Stimulated activated CD4-positive, alpha-beta T cell treated with anti-CD3 and anti-CD28 coated beads, TNF-alpha, amount 100 ng/mL, for 4 hours (primary cell): ENCODE measurements at places on chromosomes 3 and 15.

- DNase-seq: no peak
Measured at GRCh38 chr15:89806559-89807550, 7.8 kb downstream of the ANPEP start.

- no peak for DNase-seq
Measured at GRCh38 chr15:68201153-68201878, 3.8 kb downstream of the CALML4 start.

DNA sequence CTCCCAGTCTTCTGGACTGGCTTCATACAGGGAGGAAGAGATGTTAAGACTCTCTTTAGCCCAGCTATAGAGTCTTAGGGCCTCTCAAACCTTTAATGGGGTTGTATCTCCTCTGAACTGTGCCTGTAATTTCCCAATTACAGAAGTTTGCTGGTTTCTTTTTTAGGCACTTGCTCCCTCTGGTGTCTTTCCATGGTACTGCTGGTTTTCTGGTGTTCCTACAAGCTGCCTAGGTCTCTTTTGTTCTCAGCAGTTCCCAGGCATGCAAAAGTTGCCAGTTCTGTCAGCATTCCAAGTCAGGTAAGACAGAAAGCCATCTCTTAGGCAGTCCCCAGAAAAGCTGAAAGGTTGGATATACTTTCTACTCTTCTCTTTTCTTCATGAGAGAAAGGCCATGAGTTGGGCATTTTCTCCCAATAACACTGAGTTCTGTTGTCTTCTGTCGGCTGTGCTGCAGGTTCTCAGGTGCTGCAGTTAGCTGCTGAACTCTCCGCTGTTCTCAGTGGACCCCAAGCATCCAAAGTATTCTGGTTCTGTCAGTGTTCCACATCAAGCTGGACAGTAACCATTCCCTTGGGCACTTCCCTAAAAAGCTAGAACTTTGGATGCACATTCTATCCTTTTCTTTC is 54.4 kb upstream of the EHHADH start:
- DNase-seq: peak; percentile 9

- peak; percentile 59 for DNase-seq
Measured at GRCh38 chr3:46276497-46277099, 34.3 kb downstream of the CCR3 start.

DNA sequence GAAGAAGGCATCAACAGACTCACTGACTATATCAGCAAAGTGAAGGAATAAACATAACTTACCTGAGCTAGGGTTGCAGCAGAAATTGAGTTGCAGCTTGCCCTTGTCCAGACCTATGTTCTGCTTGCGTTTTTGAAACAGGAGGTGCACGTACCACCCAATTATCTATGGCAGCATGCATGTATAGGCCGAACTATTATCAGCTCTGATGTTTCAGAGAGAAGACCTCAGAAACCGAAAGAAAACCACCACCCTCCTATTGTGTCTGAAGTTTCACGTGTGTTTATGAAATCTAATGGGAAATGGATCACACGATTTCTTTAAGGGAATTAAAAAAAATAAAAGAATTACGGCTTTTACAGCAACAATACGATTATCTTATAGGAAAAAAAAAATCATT is 17.8 kb downstream of the LMOD3 start:
- DNase-seq: no peak

DNA sequence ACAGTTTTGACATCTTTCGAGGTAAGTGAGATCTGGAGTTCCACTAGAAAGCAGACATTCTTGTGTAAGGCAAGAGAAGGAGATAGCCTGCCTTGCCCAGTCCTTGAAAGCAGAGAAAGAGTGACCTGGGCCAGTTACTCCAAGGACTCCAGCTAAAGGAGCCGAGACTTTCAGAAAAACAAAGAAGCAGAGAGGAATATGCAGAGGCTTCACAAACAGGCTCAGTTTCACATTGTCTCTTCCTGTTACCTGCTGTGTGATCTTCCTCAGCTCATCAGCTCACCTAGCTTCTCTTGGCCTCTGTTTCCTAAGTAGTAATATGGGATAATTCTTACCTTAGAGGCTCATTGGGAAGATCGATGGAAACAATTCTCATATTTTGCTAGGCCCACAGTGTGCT is 81.0 kb downstream of the CDC25A start:
- DNase-seq: no peak

DNA sequence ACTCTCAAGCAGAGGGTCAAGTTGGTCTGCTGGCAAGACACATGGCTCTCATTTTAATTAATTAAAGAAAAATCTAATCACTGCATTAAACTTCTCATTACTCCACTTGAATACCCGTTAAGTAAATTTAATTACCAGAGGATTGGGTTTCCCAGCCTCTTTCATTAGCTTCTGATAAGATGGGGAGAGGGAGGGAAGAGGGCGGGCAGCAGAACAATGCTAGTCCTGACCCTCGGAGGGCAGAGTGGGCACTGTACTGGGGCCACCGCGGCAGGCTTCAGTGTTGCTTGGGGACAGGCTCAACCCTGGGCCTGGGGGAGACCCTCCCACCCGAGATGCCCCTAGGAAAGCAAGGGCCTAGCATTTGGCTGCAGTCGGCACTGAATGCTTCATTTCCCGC is 55.6 kb upstream of the LINGO1 start:
- no peak for DNase-seq

DNA sequence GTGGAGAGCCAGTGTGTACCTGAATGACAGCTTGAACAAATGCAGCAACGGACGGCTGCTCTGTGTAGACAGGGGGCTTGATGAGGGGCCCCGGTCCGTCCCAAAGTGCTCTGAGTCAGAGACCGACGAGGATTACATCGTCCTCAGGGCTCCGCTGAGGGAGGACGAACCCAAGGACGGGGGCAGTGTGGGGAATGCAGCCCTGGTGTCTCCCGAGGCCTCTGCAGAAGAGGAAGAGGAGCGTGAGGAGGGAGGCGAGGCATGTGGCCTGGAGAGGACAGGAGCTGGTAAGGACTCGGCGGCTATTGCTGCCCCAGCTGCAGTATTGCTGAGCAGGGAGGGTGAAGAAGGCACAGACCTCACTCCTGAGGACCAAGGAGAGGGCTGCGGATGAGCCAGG is 54.4 kb upstream of the WNT7A start:
- DNase-seq: no peak

DNA sequence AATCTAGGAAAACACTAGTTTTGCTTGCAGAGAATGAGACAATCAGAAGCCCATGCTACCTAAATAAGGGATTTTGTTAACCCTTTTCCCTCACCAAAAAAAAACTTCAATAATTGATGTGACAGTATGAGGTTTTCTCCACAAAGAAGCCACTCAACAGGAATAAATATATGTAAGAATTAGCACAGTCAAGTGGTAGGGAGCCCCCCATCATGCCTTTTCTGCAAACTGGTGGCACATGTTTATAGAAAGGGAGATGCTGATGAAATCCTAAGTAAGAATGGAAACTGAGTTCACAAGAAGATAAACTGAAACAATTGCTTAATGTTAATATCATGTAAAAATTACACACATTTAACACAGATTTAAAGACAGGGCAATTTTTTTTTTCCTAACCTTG is 51.0 kb downstream of the PHC3 start:
- no peak for DNase-seq

DNA sequence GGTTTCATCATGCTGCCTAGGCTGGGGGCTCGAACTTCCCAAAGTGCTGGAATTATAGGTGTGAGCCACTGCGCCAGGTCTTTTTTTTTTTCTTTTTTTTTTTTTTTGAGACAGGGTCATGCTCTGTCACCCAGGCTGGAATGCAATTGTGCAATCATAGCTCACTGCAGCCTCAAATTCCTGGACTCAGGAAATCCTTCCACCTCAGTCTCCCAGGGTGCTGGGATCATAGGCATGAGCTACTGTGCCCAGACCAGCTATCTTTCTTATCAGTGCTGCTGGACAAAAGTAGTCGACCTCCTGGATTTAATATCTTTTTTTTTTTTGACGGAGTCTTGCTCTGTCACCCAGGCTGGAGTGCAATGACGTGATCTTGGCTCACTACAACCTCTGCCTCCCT is 60.8 kb downstream of the TFDP2 start:
- no peak for DNase-seq
